ENCODE measurements at places on chromosomes 7 and 10.

DNA sequence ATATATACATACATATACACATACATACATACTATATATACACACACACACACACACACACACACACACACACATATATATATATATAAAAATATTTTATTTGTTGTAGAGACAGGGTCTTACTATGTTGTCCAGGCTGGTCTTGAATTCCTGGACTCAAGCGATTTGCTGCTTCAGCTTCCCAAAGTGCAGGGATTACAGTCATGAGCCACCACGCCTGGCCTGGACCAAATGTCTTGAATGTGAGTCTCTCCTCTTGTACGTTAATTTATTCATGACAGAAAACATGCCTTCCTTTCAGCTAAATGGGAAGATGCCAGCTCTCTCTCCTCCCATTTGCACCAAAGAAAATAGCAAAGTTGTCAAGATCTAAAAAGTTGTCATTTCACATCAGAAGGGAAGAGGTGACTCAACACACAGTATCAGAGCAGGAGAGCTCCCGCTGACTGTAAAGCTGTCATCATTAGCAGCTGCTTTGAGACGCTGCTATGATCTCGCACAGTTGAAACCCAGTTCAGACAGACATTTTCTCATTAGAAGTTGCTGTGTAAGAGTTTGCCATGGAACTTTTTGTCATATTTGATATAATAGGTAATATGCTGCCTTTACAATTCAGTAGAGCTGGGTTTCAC is 224.3 kb downstream of the SFMBT2 start:
- DNase-seq: no peak

- no peak for DNase-seq
Observed at GRCh38 chr7:17019106-17019505, 137.3 kb upstream of the AGR3 start.

GRCh38 chr7:96959135-96959534 is 46.2 kb upstream of the DLX6 start:
- no peak for DNase-seq

DNA sequence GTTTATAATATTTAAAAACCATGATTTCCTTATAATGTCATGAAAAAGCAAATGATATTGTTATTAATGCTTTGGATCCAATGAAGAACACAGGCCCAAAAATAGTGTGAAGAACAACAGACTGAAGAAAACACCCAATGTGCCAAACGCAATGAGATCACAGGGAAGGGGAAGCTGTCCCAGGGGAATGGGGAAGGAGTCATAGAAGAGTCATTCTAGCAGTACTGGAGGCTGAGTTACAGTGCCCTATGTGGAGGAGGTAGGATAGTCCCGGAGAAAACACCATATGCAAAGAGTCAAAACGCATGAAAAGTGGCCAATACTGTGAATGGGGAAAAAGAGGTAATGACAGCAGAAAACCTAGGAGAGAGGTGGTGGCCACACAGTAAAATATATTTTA is 50.9 kb downstream of the TPK1 start:
- DNase-seq: no peak

GRCh38 chr10:11604865-11605650 is 6.4 kb downstream of the USP6NL start:
- DNase-seq: no peak

DNA sequence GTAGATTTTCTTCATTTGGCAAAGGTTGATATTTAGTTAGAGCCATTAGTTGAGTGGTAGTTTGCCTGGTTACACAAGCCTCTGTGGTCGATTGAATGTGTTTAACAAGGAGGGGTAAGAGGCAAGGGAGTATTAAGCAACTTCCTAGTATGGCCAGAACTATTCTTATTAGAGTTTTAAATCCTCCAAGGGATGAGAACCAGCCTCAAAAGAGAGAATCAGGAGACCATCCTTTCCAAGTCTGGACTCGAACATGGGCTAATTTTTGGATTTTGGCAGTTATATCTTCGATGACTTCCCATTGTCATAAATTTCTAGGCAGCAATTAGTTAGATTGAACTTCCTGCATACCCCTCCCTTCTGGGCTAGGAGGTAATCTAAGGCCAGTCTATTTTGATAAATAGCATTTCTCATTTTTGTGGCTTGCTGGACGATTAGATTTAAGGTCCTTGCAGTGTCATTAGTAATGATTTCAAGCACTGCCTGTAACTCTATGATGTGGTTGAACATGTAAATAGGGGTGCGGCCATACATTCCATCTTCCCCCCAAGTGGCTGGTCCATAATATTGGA is 219.5 kb upstream of the KCND2 start:
- DNase-seq: no peak

GRCh38 chr10:71368643-71369042 is 28.1 kb upstream of the CDH23 start:
- no peak for DNase-seq

Data from effector memory CD8-positive, alpha-beta T cell (primary cell).